ENCODE measurements at places on chromosomes 11 and 22.
A peak's percentile ranks its signal among the peaks of the same experiment; 100 is the strongest.

- no peak for DNase-seq
Observed at GRCh38 chr11:69158301-69159149, 2.8 kb downstream of the SMIM38 start.

GRCh38 chr11:115360186-115360824 is 143.9 kb downstream of the CADM1 start:
- no peak for DNase-seq

- no peak for DNase-seq
Observed at GRCh38 chr11:5092821-5093585, 23.6 kb downstream of the OR52E1 start.

- DNase-seq: no peak
Observed at GRCh38 chr11:37449146-37449545, 851.1 kb upstream of the RAG2 start.

- DNase-seq: peak; percentile 52
Observed at GRCh38 chr22:21642584-21643448, 714 bp downstream of the SDF2L1 start.

DNA sequence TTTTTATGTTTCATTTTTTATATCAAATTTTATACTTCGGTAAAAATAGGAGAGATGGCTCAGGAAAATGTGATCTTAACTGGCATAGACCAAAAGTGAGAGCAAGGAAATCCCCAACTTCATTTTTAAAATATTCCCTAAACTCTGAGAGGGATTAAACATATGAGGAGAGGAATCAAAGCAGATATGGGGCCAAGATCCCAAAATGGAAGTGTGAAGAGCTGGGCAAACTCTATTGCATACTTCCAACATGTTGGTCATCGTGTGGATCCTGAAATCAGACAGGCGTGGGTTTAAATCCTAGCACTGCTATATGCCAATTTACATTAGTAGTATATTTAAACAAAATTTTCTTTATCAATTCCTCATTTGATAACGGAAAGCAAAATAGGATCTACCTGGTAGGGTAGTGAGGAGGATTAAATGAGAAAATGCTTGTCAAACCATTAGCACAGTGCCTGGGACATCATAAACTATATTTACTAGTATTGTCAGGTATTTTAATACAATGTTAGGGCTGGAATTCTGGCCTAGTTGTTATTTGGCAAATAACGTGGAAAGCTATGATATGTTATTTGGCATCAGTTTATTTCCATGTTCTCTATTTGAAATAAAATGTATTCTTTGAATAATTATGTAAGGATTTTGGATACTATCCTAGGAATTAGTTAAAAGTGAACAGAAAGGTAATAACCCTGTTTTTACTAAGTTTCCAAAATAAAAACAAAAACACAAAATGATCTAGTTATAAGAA is 392.8 kb upstream of the CCDC90B start:
- no peak for DNase-seq

DNA sequence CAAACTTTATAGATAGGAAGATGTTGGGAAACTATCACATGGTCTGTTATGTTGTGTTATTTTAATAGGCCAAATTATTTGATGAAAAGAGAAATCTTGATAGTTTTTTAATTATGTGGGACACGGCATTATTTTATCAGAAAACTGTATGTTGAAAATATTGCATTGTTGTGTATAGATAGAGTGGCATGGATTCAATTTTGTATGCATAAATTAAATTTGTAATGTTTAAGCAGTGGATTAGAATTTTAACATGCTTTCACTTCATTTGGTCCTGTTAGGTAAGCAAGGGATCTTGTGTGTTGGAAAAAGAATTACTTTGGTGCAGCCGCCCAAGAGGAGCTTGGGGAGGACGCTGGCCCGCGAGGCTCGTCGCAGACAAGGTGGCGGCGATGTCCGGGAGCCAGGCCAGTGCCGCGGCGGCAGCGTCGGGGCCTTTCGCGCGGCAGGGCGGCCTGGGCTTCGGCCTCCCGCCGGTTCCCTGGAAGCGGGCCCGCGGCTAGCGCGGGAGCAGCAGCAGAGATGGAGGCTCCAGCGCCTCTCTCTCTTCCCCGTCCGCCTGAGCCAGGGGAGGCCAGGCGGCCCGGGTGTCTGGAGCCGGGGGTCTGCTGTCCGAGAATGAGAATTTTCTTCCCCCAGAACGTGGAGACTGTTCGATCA is 82.7 kb downstream of the GGT1 start:
- no peak for DNase-seq

GRCh38 chr11:132307309-132308020 is 937.0 kb downstream of the NTM start:
- no peak for DNase-seq

DNA sequence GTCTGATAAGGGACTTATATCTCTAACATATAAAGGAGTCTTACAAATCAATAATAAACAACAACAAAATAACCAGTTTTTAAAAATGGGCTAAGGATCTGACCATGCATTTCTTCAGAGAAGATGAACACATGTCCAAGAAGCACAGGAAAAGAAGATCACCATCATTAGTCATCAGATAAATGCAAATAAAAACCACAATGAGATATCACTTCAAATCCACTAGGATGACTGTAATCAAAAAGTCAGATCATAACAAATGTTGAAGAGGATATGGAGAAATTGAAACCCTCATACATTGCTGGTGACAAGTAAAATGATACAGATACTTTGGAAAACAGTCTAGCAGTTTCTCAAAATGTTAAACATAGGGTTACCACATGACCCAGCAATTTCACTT is 61.2 kb upstream of the MYOD1 start:
- no peak for DNase-seq

GRCh38 chr22:28143961-28144745 is 225.1 kb upstream of the PITPNB start:
- no peak for DNase-seq

- DNase-seq: no peak
Observed at GRCh38 chr22:37122598-37123180, 13.2 kb upstream of the TMPRSS6 start.

DNA sequence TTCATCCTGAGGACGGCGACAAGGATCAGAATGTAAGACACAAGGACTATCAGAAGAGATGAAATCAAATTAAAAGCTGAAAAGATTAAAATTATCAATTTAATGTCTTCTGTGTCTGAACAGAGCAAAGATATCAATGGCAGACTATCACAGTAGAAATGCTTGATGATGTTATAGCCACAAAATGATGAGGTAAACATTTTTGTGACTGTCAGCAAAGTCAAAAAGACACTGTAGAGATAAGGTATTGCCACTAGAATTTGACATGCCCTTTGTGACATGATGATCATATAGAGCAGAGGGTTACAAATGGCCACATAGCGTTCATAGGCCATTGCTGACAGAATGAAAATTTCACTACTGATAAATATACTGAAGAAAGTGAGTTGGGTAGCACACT is 12.2 kb downstream of the OR5J2 start:
- no peak for DNase-seq
